Osteoblast (primary cell): ENCODE measurements at places on chromosomes 6 and 20.

DNA sequence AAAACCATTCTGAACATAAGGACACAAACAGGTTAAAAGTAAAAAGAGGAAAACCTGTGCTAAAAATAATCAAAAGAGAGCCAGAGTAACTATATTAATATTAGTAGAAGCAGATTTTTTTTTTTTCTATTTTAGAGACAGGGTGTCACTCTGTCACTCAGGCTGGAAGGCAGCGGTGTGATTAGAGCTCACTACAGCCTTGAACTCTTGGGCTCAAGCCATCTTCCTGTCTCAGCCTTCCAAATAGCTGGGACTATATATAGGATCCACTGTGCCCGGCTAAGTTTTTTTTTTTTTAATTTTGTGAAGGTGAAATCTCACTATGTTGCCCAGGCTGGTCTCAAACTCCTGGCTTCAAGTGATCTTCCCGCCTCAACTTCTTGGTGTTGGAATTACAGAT lies 33.4 kb upstream of the PLN start:
- no peak for DNase-seq

DNA sequence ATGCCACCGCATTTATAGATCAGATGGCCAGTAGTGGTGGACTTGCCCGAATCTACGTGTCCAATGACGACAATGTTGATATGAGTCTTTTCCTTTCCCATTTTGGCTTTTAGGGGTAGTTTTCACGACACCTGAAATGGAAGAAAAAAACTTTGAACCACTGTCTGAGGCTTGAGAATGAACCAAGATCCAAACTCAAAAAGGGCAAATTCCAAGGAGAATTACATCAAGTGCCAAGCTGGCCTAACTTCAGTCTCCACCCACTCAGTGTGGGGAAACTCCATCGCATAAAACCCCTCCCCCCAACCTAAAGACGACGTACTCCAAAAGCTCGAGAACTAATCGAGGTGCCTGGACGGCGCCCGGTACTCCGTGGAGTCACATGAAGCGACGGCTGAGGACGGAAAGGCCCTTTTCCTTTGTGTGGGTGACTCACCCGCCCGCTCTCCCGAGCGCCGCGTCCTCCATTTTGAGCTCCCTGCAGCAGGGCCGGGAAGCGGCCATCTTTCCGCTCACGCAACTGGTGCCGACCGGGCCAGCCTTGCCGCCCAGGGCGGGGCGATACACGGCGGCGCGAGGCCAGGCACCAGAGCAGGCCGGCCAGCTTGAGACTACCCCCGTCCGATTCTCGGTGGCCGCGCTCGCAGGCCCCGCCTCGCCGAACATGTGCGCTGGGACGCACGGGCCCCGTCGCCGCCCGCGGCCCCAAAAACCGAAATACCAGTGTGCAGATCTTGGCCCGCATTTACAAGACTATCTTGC lies 725 bp downstream of the EEF1A1 start:
- peak; percentile 81 for DNase-seq

GRCh38 chr20:29689411-29690225 lies 1567.8 kb upstream of the DEFB115 start:
- DNase-seq, result peak; percentile 18

- DNase-seq, result no peak
Observed at GRCh38 chr20:35568645-35569044, 26.8 kb downstream of the ERGIC3 start.

DNA sequence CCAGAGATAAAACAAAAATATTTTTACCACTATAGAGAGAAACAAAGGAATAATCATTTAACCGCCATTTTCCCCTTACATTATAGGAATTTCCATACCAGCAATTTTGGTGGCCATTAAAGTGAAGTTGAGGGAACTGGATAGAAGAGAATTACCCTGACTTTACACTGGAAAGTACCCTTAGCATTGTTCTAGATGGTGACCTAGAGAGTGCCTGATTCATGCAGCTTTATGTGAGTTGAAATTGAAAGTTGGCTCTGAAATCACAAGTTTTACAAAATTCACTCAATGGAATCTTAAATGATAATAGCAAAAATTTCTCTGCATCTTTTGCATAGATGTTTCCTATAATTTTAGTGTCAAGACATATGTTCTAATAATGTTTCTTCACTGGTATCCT lies 55.7 kb upstream of the PREP start:
- DNase-seq, result no peak

- DNase-seq, result no peak
Observed at GRCh38 chr6:39840781-39841180, 48.6 kb downstream of the DAAM2 start.

DNA sequence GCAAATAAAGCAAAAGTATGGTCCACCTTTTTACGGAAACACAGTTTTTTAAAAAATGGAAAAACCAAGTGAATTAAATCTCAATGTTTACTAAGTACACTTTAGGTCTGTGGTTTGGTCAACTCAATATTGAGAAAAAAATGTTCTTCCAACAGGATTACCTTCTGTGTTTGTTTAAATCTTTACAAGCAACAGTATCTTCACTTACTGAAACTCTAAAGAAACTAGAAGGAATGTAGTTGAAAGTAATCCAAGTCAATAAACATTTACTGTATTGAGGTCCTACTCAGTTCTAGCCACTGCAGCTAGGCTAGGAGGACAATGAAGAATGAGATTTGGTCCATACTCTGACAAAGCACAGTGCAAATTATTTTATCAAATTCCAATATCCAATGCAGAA lies 80.1 kb downstream of the ASCC3 start:
- DNase-seq, result no peak
